ENCODE measurements at places on chromosomes 4 and X. TPM values are rescaled to one million over a fixed set of nuclear protein-coding genes. Genes with fewer than 3 reads are reported as not detected.

The TCEAL6 gene
- not detected for total RNA-seq

The SULT1E1 gene
- 6.3 TPM for total RNA-seq

The GSX2 gene
- not detected for total RNA-seq

The CNGA2 gene
- total RNA-seq, result not detected

The DCAF8L2 gene
- not detected for total RNA-seq

Measured in mesangial cell (primary cell).